ENCODE measurements at places on chromosomes 2 and 18.

DNA sequence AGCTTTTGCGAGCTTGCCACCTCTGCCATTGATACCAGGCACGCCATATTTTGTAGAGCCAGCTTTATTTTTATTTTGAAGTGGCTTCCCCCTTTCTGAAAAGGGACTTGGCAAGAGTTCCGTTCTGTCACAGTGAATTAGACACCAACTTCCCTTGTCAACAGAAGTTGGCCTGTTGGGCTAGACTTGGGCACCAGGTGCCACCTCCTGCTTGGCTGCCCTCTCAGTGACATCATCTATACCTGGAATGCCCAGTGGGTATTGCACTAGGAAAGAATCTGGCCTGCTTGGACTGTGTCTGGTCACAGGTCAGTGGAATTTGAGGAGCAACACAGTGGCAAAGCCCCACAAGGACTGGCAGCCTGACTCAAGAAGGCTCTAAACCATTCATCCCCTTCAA, 101.0 kb downstream of the BCL2L11 start:
- no peak for DNase-seq

DNA sequence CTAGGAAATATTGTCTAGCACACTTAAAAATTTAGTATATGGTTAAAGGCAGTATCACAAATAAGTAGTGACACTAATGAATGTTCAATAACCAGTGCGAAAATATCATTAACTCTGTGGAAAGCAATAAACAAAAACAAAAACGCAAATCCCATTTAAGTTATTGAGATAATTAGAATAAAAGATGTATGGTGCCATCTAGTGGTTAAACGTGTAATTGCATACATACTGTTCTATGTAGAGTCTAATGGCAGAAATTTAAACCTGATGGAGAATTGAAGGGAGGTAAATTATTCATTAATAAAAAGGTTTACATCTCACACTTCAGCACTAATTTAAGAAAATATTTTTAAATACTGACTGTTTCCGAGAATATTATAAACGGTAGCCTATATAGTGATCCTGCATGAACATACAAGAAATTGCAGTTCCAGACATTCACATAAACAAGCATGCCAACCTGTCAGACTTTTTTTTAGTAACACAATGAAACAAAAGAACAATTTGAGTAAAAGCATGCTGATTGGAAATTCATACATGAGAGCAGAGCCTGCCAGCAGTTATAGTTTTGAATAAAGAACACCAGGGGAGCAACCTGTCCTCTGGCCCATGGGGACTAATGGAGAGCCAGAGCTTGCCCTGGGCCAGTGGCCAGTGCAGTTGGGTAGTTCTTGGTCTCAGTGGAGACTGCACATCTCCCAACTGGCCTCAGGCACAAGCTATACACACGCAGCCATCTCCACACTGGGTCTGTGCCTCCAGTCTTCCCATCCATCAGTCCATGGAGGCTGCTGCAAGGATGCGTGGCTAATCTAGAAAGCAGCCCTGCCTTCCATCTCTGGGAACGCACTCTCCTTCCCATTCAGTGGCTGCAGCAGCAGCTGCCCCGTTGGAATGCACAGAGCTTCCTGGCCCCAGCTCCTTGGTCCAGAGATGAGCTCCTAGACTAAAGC, 28.0 kb downstream of the GCG start:
- DNase-seq, result no peak

GRCh38 chr2:233358335-233358734, 4.0 kb downstream of the DGKD start:
- no peak for DNase-seq

DNA sequence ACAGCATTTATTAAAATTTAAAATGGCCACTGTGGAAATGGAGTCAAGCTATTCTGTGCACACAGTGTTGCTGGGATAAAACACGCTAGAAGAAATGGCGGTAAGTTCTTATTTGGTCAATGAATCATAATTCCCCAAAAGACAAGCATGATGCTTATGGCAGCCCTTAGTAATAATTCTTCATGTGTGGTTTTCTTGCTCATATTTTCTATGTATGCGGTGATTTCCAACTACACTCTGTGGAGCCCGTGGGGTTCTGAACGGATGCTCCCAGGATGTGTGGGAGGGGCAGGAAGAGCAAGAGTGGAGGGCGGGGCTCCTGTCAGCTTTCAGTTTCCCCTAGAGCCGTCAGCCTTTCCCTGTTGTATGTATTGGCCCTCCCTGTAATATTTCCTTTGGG, 91.7 kb upstream of the RMDN2 start:
- DNase-seq, result peak; percentile 7

- no peak for DNase-seq
These were observed 1768.2 kb downstream of the SUCLG1 start for GRCh38 chr2:82690757-82691411.

- DNase-seq, result no peak
These were observed 212.2 kb downstream of the XIRP2 start for GRCh38 chr2:167100506-167100905.

DNA sequence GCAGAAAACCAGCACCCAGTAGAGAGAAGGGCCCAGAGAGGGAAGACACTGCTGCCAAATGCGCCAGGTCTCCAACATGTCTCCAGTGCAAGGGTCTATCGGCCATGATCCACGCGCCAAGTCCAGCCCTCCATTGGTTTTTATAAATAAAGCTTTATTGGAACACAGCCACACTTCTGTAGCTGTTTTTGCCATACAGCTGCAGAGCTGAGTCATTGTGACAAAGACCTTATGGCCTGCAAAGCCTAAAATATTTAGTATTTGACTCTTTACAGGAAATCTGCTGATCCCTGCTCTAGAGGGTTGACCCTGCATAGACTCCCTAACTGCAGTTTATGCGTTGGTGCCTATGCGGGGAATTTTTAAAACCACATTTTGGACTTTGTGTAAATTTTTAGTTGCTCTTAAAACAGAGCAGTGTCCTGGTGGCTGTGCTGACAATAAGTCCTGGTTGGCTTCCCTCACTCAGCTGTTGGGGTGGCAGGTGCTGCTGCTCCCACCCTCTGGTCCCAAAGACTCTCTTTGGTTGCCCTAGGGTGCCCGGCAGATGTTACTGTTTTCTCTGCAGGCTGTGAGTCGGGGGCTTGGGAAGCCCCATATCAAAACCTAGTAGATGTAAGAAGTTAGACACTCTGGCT, 154.9 kb downstream of the CTIF start:
- DNase-seq, result no peak

Data from activated T-helper 1 cell treated with Interleukin-2 at 50 U/mL for 16 hours (primary cell).